ENCODE measurements at places on chromosomes 16 and 17.
A peak's percentile ranks its signal among the peaks of the same experiment; 100 is the strongest.

GRCh38 chr16:84689111-84689510 lies 10.7 kb upstream of the USP10 start:
- DNase-seq, result peak; percentile 48

GRCh38 chr16:87259431-87259830 lies 57.8 kb downstream of the C16orf95 start:
- DNase-seq, result no peak

GRCh38 chr17:7574176-7574953 lies 5.1 kb upstream of the CD68 start:
- no peak for DNase-seq

DNA sequence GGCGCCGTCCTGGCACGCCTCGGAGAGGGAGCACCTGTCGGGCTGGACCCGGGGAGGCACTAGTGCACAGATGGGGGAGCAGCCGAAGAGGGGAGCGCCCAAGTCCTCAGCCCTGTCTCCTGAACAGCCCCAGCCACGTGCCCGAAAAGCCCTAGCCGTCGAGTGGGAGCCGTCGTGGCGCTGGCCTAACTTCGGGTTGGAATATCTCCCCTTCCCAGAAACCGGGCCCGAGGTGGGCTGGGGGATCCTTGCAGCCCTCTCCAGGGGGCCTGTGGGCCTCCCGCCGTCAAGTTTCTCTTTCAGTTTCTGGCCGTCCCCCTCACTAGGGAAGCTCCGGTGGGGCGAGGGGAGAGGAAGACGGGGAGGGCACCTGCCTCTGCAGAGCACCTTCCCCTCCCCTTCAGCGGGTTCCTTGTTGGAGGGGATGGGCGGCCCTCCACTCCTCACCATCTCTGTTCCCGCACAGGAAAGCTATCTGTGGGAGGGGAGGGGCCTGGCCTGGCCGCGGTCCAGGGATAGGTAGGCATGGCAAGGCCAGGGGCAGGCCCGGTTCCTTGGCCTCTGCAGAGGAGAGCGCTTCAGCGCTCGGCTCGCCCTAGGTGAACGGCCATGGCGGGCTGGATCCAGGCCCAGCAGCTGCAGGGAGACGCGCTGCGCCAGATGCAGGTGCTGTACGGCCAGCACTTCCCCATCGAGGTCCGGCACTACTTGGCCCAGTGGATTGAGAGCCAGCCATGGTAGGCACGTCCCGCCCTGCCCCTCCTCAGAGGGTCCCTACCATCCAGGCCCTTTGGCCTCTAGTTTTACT lies 709 bp downstream of the STAT5A start:
- DNase-seq, result no peak

DNA sequence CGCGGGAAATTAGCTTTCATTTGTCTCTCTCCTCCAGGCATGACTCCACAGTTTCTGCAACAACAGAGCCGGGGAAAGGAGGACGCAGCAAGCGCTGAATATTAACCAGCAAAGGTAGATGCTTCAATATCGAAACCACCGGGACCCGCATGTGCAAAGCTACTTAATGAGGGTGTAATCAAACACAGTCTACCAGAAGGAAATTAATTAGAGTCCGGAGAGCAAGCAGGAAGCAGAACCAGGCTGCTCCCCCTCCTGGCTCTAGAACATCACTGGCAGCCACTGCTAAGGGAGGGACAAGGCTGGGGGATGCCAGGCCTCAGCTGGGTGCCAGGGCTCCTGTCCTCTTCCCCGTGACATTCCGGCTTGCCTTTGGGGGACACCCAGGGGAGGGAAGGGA lies 21.7 kb downstream of the LRRC75A start:
- DNase-seq, result no peak

DNA sequence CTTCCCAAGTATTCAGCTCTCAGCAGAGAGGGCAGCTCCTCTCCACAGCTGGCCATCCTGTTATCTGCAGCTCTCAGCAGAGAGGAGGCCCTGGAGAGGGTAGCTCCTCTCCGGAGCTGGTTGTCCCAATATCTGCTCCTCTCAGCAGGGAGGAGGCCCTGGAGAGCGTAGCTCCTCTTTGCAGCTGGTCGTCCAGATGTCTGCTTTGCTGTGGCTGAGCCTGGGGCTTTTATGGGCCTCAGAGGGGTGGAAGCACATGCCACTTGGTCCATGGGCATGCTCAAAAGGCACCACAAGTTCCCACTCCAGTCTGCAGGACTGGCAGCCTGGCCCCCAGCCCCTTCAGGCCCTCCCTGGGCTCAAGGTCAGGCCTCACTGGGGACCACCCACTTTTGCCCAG lies 314.3 kb downstream of the KCNJ2 start:
- DNase-seq, result no peak

GRCh38 chr16:2179576-2179975 lies 16.8 kb downstream of the CASKIN1 start:
- DNase-seq, result no peak

GRCh38 chr16:48342591-48342990 lies 42.6 kb downstream of the SIAH1 start:
- DNase-seq, result no peak

DNA sequence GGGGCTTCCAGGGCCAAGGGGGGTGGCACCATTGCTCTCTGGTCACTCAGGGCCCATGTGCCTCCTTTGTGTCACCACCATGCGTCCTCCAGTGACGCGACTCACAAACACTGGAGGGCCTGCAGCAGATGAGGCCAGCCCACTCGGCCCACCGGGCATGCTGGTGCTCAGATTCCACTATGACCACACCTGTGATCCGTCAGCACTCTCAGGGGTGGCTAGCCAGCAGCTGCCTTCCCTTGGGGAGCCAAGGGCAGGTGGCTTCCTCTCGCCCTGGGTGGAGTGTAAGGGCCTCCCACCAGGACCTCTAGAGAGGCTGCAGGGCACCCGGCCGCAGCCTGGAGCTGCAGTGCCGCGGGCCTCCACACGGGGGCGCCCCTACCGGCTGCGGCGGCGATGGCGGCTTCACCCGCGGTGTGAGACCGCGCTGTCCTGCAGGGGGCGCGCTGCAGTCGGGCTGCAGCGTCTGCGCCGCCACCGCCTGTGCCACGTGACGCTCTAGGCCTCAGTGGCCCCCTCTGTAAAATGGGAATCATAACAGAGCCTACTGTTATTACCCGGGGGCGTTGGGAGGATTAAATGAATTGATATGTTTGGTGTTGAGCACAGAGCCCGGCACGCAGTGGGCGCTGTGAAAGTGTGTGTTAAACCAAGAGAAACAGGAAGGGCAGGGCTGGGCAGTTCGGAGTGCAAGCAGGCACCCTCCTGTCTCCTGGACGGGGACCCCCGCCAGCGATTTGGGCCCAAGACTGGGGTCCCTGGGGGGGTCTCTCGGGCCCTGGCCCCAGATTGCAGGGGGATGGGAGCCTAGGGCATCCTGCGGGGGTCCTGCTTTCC lies 192.4 kb upstream of the GSE1 start:
- DNase-seq, result no peak

DNA sequence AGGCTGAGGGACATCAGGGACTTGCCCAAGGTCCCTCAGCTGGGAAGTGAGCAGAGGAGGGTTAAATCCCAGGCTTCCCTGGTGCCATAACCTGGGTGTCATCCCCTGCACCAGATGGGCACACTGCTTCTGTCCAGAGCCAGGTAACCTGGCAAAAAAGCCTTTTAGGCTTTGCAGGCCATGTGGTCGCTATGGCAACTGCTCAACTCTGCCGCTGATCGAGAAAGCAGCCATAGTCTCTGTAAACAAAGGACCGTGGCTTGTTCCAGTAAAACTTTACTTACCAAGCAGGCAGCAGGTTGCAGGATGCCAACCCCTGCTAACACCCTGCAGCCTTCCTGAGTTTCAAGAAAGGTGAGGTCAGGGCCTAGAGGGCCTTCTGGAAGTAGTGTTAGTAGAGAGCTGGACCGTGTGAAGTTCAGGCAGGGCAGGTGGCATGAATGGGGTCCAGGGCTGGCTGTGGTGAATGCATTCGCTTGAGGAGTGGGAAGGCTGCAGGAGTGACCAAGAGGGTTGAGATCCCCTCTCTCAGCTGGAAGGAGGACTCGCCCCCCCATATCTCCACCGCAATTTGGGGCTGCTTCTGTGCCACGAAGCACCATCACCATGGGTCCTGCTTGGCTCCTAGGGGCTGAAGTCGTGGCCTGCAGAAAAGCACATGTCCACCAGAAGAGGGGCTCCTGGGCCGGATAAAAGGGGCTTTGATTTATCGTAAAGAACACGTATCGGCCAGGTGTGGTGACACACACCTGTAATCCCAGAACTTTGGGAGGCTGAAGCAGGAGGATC lies 91.3 kb downstream of the SOCS1 start:
- no peak for DNase-seq

DNA sequence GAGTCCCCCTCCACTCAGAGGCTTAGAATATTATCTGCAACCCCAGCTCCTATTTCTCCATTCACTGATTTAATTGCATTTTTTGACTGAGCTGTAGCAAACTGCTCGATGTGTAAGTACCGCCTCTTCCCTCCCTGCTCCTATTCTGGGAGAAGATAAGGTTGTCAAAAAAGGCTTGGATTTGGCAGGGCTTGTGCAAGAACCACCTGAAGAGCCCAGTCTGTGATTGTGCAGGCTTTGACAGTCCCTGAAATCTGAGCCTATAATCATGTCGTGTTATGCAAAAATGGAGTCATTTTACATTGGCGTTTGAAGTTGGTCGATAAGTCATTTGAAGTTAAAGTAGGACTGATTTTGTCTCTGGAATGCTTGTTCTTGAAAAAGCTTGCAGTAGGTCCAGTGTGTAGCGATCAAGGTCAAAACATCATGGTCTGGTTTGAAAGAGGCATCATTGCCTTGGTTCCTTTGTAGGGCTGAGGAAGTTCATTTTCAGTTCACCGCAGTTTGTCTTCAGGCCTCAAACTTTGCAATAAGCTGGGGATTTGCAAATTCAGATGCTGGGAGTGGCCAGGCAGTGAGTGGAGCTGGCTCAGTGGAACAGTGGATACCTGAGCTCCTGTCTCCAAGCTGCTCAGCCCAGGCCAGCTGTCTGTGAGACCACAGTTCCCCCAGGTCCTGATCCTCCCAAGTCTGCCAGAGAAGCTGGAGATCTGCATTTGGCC lies 68.8 kb downstream of the KATNIP start:
- DNase-seq, result no peak

GRCh38 chr16:59848296-59848695 lies 1114.2 kb upstream of the GOT2 start:
- DNase-seq, result peak; percentile 11

GRCh38 chr17:82390860-82391435 lies 19.4 kb downstream of the UTS2R start:
- no peak for DNase-seq

GRCh38 chr17:59427425-59427921 lies 96.0 kb downstream of the YPEL2 start:
- DNase-seq, result no peak

- DNase-seq, result no peak
Measured at GRCh38 chr17:28610376-28610775, 3.6 kb downstream of the RSKR start.

- DNase-seq, result no peak
Measured at GRCh38 chr16:29315916-29316517, 90.5 kb downstream of the NPIPB11 start.

DNA sequence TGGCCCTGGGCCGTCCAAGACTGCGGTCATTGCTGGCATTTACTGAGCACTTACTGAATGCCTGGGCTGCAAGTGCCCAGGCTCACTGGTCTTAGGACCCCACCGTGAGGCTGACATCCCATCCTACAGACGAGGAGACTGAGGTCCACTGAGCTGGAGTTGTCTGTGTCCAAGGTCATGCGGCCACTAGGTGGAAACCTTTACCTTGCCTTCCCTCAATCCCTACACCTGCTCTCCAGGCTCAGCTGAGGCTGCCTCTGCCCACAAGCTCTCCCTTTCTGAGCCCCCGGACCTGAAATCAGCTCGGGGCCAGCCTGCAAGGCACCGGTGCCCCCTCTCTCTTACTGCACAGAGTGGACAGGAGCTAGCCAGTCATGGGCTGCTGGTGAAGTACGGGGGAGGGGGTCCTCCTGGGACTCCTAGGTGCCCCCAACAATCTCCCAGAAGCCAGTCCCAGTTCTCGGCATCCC lies 1.5 kb downstream of the CASKIN1 start:
- no peak for DNase-seq

DNA sequence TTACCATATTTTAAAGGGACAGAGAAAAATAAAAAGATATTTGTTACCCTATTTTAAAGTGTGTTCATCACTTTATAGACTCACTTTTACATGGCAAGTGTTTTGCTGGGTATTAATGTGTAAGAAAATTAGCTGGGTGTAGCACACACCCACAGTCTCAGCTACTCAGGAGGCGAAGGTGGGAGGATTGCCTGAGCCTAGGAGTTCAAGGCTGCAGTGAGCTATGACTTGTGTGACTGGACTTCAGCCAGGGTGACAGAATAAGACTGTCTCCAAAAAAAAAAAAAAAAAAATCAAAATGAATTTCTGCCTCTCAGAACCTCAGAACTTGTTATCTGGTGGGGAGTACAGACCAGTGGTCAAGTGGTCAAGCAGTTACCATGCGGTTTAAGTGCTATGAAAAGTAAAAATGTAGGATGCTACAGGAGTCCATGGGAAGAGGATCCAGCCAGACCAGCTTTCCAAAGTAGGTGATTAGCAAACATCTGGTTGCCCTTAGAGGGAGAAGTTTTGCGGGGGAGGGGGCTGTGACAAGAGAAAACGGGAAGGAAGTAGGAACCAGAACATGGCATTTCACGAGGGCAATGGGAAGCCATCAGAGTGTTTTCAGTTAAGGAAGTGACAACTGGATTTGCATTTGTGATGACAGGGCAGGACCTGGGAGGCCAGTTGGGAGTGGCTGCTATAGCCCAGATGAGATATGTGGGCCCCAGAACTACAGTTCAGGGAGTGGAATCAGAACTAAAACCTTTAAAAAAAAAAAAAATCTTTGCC lies 13.9 kb downstream of the CNEP1R1 start:
- no peak for DNase-seq

- DNase-seq, result no peak
Measured at GRCh38 chr16:4690946-4691665, 2.3 kb upstream of the NUDT16L1 start.

GRCh38 chr17:66947311-66947710 lies 17.2 kb upstream of the CACNG4 start:
- DNase-seq, result no peak

DNA sequence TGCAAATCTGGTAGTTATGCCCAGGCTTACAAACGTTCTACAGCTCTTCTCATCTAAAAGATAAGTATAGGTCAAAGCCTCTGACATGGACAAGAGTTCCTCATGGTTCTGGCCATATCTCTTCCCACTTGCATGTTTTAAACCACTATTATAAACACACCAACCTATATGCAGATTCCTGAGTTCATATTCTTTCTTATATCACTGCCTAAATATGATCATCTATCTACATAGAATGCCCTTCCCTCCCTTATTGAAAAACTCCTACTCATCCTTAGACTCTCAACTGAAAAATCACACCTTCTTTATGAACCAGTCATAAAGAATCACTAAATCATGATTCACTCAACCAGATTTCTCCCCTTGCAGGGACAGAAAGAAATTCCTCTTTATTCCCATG lies 128.2 kb downstream of the CEP112 start:
- DNase-seq, result no peak

DNA sequence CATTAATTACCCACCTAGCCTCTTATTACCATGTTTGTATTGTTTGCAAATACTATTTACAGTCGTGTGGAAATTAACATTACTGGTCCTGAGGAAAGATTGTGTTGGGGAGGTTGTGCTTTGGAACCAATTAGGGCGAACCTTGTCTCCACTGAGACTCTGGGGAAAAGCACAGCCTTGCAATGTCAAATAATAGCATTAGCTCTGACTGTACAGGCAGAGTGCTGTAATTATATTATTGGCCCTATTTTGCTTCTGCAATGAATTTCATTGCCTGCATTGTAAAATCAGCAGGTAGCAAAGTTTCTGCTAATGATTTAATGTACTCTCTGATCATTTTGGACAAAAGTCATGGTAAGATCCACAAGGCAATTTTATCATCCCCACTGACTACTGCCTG lies 97.0 kb downstream of the WWOX start:
- DNase-seq, result no peak

- no peak for DNase-seq
Measured at GRCh38 chr17:53757559-53757958, 65.2 kb upstream of the KIF2B start.

GRCh38 chr17:63191610-63192009 lies 225.6 kb downstream of the TANC2 start:
- no peak for DNase-seq
